ENCODE measurements at places on chromosomes 5 and 9.
A peak's percentile ranks its signal among the peaks of the same experiment; 100 is the strongest.

- no peak for DNase-seq
Observed at GRCh38 chr9:81771571-81771970, 82.2 kb upstream of the TLE1 start.

- no peak for DNase-seq
Observed at GRCh38 chr9:15843931-15844330, 291.1 kb downstream of the CCDC171 start.

DNA sequence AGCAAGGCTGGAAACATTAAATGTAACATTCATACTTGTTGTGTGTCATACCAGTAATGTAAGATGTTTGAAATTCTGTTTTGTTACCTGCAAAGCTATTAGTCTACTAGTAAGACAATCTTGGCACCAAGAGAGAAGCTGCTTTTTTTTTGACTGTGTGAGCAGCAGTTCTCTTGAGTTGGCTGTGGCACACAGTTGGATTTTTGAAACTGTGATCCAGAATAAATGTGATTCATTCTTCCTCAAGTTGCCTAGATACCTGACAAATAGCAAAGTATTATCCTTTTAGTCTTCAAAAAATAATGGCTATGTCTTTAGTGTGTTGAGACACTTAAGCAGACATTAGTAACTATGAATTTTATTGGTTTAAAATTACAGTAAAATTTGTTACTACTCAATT, 57.2 kb upstream of the HAPLN1 start:
- no peak for DNase-seq

- DNase-seq: no peak
Observed at GRCh38 chr5:43771611-43772031, 168.6 kb downstream of the NNT start.

GRCh38 chr5:176739461-176740051, 70.8 kb upstream of the UNC5A start:
- DNase-seq: no peak

DNA sequence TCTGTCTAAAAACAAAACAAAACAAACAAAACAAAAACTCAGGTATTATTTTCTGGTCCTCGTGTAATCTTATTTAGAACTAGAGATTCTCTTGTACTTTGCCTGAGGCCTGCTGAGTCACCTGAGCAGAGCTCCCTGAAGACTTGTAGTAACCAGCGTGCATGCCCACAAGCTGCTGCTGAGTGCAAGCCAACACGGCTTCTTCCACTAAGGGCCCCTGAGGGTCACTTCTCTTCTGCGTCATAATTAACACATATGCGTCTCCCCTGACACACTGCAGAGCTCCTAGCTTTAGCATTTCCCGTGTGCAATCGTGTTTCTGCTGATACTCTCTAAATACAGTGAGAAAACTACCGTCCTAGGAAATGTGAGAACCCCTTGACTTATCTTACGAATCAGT, 10.9 kb upstream of the NDFIP1 start:
- no peak for DNase-seq

- DNase-seq: no peak
Observed at GRCh38 chr9:79000230-79001002, 571.3 kb upstream of the TLE4 start.

DNA sequence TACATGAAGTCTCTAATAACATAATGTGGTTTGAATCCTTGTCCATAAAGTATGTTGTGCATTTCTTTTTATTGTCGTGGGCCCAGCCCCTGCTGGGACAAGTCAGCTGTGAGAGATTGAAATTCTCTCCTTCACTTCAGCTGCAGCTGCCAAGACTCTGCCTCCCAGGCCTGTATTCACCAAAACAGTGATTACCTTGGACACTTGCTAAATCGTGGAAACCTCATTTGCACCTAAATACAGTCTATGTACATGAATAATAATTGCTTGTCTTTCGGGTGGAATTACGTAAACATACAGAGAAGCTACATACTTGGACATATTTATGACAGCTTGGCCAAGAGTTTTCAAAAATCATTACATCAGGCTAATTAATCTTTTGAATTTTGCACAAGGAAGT, 898.5 kb upstream of the SEMA6A start:
- DNase-seq: no peak

- DNase-seq: no peak
Observed at GRCh38 chr5:138653502-138653901, 78.3 kb upstream of the HSPA9 start.

DNA sequence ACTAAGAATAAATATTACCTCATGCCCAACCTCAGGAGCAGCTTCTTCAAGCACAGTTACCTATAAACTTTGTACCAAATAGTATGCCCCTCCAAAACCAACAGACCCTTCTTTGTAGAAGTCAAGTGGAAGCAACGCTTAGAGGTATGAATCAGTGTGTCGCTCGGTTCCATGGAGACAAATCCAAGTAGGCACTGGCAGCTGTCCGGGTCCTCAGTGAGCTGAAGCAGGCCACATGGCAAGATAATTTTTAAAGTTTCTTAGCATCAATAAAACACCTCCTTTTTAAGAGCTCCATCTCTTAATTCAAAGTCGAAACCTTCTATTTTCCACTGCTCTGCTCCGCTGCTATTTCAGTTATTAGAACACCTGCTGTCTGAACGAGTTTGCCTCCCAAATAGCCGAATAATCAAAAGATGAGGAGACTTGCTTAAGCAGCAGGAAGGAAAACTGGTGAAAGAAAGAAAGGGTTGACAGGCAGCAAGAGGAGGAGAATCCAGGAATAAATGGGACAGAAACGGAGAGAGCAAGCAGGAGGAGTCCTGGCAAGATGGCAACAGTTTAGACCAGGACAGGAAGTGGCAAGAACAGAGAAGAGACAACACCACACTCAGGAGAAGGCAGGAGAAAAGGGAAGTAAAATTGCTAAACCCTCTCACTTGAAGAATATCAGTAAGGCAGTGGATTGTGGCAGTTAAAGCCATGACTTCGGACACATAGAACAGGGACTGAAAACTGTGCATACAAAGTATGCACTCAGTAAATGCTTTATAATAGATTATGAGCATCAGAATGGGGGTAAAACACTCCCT, 65.0 kb downstream of the PPP2R2B start:
- DNase-seq: no peak

DNA sequence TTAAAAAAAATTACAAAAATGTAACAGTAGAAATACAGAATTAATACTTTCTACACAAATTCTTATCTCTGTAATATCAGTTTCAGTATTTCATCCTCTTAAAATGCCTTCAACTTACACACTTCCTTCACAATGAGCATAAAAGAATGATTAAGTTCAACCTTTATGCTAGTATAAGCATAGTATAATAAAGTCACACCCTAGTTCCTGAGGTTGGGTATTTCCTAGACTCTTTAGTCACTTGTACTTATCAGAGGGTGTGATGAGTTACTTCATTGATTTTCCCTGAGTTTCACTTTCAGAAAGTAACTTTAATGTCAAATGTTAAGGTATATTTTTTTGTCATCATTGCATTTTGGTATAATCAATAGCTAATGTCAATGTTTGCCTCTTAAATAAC, 302.4 kb downstream of the PDE4D start:
- no peak for DNase-seq

DNA sequence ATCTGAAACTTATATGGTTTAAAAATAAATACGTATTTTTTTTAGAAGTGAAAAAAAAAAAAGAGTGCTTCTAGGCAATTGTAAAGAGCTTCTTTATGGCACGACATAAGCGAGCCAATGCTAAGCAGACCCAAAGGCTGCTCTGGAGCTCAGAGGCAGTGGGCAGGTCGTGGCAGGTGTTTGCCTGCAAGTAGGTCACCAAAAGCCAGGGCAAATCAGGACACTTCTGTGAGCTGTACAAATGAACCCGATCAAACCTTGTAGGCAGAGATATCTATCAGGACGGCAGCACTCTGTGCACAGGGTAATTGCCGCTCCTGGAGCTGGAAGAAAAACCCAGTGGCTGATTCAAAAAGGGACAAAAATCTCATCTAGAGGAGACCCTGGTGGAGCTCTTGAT, 75.9 kb downstream of the IRX2 start:
- DNase-seq: no peak

- DNase-seq: no peak
Observed at GRCh38 chr9:133199648-133200321, 9.3 kb downstream of the OBP2B start.

- no peak for DNase-seq
Observed at GRCh38 chr5:68057191-68057590, 158.4 kb upstream of the PIK3R1 start.

DNA sequence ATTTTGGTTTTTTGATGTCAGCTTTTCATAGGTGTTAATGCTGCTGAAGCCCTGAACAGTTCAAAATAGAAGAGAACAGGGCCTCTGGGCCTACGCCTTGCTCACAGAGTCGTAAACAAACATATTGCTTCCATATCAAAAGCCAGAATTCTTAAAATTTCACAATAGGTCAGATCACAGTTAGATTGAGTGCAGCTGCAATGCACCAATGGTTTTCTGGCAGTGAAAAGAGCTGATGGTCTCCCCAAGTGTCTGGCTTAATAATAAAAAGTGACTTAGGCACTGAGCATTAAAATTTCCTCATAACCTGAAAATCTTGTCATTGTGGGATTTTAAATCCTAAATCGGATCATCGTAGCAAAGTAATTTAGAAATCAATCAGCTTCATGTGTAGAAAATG, 493.0 kb downstream of the CAAP1 start:
- no peak for DNase-seq

DNA sequence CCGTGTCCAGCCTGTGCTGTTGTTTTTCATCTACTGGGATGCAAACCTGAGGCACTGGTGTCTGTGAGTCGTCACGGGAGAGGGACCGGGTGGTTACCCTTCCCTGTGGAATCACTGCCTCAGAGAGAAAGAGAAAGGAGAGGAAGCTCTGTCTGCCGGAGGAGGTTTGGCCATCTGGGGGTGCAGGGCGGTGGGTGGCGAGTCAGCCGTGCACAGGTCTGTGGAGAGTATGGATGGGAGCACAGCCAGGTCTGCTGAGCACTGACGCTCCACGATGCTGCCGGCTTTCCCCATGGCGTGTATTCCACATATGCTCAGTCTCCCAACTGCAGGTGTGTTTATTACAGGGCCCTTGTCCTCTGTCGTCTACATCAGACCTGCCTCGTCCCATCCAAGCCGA, 395.2 kb upstream of the IRX4 start:
- DNase-seq: no peak

- no peak for DNase-seq
Observed at GRCh38 chr5:82334856-82335255, 56.7 kb upstream of the RPS23 start.

- DNase-seq: peak; percentile 51
Observed at GRCh38 chr5:172834415-172835289, 601 bp downstream of the ERGIC1 start.

- DNase-seq: no peak
Observed at GRCh38 chr5:138054847-138055558, 22.1 kb upstream of the FAM13B start.

- no peak for DNase-seq
Observed at GRCh38 chr9:89120704-89121103, 57.9 kb downstream of the SHC3 start.

DNA sequence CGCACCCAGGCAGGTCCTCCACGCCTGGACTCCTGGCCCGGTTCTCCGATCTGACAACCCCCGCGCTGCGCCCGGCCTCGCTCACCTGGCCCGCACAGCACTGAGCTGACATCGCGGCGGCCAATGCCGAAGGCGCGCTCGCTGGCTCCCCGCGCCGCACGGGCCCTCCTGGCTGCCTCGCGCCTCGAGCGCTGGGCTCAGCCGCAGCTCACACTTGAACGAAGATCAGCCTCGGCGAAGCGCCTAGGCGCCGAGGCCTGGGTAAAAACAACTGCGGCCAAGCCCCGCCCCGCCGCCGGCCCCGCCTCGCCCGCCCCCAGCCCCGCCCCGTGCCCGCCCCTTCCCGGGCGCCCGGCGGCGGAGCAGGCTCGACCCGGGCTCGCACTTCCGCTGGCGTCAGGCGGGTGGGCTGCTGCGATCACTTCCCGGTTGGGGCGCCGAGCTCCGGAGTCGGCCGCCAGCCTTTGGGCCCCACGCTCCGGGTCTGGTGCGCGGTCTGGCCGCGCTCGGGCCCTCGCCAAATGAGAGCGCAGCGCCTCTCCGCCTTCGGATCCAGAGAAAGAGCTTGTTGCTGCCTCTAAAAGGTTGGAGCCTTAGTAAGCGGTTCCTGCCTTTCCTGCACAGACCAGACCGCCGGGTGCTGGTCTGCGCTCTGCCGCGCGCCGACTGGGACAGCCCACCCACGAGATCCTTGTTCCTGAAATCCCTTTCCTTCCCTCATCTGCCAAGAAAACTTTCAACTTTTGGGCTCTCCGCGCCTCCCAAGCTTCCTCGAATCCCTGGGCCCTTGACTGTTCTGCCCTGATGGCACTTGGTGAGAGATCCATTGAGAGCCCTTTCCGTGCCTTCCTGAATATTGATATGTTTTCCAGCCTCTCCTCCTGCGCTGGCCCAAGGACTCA, at the start of gene SERINC5:
Gene SERINC5, minus strand, starts transcription at position 238 of the 902 bp plus-strand sequence. Its CDS starts 126 bp downstream, at position 112.
- DNase-seq: peak; percentile 85

DNA sequence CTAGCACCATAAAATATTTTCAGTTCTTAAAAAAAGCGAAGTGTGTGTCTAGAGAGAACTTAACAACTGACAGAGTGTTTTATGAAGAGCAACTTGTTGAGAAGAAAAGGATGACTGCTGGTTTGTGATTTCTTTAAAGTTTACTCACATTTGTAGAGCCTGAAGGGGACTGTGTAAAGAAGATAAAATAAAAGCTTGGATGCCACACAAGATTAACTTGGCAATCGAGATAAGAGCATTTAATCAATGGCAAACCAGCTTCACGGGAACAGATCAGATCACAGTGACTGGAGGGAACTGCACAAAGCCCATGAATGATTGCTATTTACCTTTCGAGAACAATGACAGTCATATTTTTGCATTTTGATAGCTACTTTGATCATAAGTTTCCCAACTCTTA, 2013.1 kb upstream of the CDH9 start:
- DNase-seq: no peak

DNA sequence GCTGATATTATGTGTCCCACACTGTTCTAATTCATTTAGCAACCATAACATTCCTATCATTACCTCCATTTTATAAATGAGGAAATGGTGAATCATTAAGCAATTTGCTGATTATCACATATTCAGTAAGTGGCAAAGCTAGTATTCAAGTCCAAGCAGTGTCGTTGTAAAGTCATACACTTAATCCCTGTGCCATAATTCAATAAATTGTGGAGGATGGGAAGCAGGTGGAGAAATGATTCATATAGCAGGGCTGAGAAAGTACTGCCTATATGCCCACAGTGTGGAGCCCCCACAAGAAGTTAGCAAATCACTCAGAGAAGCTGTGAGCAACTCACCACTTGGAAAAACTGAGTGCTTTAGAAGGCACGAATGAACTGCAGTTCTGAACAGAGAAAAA, 691.0 kb downstream of the PTPRD start:
- DNase-seq: no peak

GRCh38 chr9:7739595-7739994, 60.0 kb downstream of the DMAC1 start:
- DNase-seq: no peak

DNA sequence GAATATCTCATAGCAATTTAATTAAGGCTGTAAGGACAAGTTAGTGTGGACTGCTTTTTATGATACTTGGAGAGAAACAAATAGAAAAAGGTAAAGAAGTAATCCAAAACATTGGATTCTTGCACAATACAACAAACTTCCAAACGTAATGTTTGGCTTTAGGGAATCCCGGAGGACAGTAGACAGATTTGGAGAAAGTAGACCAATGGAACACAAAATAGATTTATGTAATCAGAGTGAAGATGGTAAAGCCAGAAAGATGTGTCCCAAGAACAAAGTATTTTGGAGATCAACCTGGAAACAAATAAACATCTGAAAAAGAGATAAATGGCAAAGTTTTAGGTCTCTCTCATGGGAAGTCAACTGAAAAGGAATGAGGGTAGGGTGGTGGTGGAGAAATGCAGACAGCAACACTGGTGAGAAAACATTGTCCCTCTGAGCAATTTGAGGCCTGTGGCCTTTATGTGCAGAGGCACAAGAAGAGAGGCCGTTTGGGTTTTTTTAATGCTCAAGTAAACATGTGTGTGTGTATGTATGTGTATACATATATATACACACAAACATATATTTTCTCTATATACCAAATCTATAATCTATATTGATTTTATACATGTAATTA, 620.6 kb downstream of the PDE4D start:
- no peak for DNase-seq

Data from uterus (tissue), 4 donors.